ENCODE measurements at places on chromosomes 13 and 19. TPM values are rescaled to one million over a fixed set of nuclear protein-coding genes. Genes with fewer than 3 reads are reported as not detected.

Gene ADGRE3
- total RNA-seq: not detected

Gene GSX1
- not detected for total RNA-seq

Gene HCN2
- total RNA-seq: 0.97 TPM

Gene ENOX1
- 1.5 TPM for total RNA-seq

Gene CAPN12
- not detected for total RNA-seq

Gene F2RL3
- total RNA-seq: 7.0 TPM

Gene CATSPERD
- total RNA-seq: not detected

Gene SIAH3
- total RNA-seq: 0.12 TPM

Gene SPACA4
- not detected for total RNA-seq

Gene ATXN8OS
- total RNA-seq: not detected

Gene ZNF225
- 4.9 TPM for total RNA-seq

- peak; percentile 37 for DNase-seq
Observed at GRCh38 chr13:27170516-27171243, 931 bp downstream of the USP12 start.

- DNase-seq: peak; percentile 29
Observed at GRCh38 chr13:30576528-30576927, 41.2 kb upstream of the USPL1 start.

DNA sequence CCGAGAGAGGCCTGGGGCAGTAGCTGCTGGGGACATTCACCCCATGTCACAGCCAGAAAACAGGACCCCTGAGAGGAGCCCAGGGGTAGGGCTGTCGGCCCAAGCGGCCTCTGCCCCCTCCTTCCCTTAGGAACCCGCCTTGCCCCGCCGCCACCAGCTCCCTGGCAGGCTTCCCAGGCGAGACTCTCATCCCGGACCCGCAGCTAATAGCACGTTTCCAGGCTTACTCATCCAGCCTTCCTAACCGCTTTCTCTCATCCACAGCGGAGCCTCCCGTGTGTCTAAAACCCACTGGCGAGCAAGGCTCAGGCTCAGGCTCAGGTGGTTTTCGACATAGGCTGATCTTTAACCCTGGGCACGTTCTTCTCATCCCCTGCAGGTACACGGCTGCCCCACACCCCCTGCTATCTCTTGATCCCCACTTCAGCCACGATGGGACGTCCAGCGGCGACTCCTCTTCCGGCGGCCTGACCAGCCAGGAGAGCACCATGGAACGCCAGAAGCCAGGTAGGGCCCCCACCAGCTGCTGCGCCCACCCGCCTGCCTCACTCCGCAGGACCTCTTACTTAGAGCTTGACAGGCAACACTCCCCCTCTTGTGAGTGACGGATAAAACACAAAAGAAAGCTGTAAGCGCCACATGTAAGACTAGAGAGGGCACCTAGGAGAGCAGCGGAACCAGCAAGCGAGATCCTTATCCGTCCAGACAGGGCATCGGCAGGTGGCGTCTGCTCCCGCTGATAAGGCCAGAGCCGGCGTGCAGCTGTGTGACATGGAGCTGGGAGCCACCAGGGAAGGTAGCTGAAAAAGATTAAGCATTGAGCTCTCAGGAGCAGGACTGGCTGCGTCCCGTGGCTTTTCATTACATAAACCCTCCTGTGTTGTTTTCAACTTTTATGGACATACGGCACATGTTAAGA lies 71.3 kb downstream of the DPF1 start:
- DNase-seq: peak; percentile 91

GRCh38 chr13:76724421-76724820 lies 161.8 kb downstream of the KCTD12 start:
- no peak for DNase-seq

DNA sequence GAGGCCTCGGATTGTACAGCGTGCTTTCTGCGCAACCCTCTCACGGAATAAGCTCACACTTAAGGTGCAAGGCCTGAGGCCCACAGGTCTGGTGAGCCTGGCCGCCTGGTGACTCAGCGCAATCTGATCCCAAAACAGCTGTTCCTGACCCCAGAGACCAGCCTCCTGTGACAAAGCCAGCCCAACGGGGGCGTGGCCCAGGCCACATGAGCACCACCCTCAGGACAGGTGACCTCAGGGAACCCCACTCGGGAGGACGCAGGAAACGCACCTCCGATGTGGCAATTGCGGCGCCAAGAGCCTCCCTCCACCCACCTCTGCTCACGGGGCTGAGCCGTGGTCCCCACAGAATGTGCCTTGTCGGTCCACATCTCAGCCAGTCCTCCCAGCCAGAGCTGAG lies 26.4 kb downstream of the GRTP1 start:
- no peak for DNase-seq

GRCh38 chr13:52934258-52934657 lies 85.8 kb upstream of the PCDH8 start:
- no peak for DNase-seq

DNA sequence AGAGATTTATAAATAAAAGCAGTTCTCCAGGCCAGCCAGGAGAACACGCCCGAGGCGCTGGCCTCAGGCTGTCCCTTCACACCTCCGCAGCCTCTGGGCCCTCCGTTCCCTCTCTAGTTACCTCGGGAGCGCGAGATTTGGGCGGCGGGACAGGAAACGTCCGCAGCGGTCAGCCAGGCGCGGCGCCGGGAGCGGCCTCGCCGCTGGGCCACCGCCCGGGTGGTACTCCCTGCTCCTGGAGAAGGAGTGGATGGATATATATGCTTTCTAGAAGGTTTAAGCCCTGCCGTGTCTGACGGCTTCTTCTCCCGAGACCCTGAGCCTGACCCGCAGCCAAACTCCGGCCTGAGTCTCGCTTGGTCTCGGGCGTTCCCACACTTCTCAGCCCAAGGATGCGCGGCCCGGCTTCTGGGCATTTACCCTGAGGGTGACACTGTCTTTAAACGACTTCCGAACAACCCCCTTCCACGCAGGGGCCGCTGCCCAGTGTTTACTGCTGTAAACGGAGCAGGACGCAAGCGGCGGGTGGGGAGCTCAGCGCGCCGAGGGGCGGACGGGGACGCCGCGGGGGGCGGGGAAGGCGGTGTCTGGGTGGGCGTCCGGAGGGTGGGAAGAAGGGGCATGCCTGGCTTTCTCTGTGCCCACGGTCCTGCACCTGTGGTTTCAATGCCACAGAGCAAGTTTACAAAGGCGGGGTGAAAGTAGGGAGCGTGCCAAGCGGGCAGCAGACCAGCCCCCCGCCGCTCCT lies 2.0 kb upstream of the ZIC2 start:
- peak; percentile 71 for DNase-seq

GRCh38 chr13:30373727-30374126 lies 48.6 kb upstream of the UBE2L5 start:
- DNase-seq: no peak

DNA sequence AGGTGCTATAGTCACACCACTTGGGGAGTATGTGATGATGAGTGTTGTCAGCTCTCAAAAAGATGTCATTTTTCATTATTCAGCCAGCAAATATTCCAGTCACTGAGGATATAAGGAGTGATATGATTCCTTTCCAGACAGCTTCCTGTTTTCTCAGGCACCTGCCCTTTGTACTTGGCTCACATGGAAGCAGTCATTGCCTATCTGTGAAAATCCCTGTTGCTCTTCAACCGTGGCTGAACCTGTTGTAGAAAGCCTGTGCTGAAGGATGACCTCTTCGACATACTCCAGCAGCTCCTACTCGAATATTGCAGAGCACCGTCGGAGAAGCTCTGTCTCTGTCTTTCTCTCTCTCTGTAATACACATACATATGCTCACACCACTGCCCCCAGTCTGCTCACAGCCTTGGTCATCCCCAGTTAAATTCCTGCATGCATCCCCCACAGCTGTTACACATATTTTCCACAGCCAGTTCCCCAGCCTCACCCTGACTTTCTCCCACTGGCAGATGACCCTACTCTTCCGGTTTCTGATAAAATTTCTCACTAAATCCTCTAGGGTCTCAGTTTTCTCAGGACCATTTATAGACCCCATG lies 204.2 kb upstream of the ARGLU1 start:
- no peak for DNase-seq

- peak; percentile 44 for DNase-seq
Observed at GRCh38 chr13:78430166-78430791, 173.1 kb downstream of the POU4F1 start.

DNA sequence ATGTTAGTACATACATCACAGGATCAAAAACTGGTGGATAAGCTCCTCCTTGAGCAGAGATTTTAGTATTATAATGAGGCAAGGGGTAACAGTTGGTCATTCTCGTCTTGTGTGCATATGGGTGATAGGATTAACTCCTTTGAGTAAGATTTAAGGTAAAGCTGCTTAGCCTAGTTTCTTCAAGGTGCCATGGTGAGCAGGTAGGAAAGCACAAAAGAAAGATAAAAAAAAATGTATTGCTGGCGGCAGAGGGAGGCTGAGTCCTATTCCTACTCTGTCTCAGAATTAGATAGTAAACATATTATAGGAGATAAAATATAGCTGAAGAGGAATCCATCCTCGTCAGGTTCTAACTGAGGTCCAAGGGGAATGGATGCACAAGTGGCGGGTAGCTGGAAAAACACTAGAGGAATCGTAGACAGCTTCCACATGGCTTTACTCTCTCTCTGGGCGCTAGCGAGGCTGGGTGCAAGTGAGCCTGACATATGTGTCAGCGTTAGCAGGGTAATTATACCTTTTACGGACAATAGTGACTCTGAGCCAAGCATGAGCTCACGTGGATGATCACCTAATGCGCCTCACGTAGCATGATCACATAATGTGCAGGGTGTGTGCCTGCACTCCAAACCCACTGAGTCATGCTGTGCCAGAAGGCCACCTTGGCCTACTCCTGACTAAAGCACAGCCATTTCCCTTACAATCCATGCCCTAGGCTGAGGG lies 734.3 kb upstream of the MIR17HG start:
- DNase-seq: no peak

GRCh38 chr19:5138606-5139582 lies 170.0 kb downstream of the KDM4B start:
- DNase-seq: peak; percentile 93

DNA sequence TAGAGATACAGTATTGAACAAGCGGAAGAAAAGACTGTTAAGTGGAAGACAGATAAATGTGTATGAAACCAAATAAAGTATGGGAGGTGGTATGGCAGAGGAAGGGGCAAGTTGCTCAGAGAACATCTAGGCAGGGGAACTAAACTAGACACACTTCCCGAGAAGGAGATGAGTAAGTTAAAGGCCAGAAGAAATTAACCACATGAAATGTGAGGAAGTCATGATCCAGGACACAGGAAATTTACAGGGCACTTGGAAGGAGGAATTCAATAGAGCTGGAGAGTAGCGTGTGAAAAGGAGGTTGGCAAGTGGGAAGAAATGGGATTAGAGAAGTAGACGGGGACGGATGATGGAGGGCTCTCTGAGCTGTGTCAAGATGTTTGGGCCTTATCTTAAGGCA lies 208.8 kb downstream of the COG6 start:
- no peak for DNase-seq

- no peak for DNase-seq
Observed at GRCh38 chr19:16118489-16119033, 6.9 kb downstream of the RAB8A start.

GRCh38 chr13:102947745-102948405 lies 102.0 kb downstream of the ERCC5 start:
- peak; percentile 13 for DNase-seq

- DNase-seq: no peak
Observed at GRCh38 chr19:29519146-29519545, 6.6 kb upstream of the VSTM2B start.

GRCh38 chr13:96617528-96617927 lies 376.7 kb downstream of the OXGR1 start:
- no peak for DNase-seq
